ENCODE measurements at places on chromosomes 3 and 15.

- DNase-seq = no peak
Observed at GRCh38 chr3:54964081-54964480, 36.2 kb upstream of the LRTM1 start.

- no peak for DNase-seq
Observed at GRCh38 chr3:140285380-140285779, 350.4 kb downstream of the CLSTN2 start.

DNA sequence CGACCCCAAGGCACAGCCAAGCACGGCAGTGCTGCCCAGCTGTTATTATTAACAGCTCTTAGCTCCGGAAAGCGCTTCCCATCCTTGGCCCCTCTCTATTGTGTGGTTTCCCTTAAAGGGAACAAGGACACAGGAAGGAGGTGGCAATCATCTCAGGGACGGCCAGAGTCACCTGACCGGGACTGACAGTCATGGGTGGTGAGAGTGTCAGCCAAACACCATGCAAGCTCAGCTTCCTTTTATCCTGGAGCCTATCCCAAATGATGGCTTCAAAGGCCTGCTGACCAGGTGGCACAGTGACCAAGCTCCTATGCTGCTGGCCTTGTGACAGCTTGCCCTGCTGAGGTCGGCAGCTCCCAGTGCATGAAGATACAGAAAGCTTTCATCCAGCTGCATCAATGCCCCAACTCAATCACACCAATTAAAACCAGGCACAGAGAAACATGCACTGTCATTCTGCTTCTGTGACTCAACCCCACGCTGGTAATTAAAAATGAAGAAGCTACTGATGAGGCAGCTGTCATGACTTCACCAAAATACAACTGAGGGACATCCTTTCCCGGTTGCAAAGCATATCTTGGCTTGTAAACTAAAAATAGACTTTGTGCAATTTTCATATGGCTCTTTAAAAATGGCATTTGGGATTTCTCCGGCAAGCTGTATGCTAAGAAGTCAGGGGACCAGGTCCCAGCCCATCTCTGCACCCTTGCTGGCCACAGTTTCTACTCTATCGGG lies 34.0 kb downstream of the PCSK6 start:
- DNase-seq = no peak

GRCh38 chr3:73228437-73228836 lies 167.0 kb downstream of the EBLN2 start:
- no peak for DNase-seq

GRCh38 chr3:13280811-13281506 lies 139.2 kb downstream of the NUP210 start:
- DNase-seq = no peak

DNA sequence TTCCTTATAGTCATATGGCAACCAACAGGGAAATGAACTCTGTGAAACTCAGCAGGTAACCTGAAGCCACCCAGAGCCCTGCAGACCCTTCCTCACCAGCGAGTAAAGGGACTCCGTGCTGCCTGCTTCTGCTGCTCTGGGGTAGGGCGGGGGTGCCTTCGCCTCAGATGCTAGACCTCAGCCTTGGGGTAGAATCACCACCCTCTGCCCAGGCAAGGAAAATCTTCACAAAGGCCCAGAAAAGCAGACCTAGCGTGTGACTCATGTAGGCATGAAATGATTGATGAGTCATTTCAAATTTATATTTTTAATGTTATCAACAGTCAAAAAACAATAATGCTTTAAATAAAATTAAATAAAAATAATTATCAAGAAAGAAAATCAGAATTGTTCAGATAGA lies 6.6 kb downstream of the STIMATE start:
- DNase-seq = peak; percentile 8

- DNase-seq = no peak
Observed at GRCh38 chr3:174132421-174133042, 726.6 kb upstream of the NAALADL2 start.

Measured in activated T-helper 1 cell treated with Interleukin-2 at 50 U/mL for 16 hours (primary cell).